NCI-H524 treated with DMSO at 0.1 percent for 48 hours (cell line): ENCODE measurements at places on chromosomes 1 and 21.

DNA sequence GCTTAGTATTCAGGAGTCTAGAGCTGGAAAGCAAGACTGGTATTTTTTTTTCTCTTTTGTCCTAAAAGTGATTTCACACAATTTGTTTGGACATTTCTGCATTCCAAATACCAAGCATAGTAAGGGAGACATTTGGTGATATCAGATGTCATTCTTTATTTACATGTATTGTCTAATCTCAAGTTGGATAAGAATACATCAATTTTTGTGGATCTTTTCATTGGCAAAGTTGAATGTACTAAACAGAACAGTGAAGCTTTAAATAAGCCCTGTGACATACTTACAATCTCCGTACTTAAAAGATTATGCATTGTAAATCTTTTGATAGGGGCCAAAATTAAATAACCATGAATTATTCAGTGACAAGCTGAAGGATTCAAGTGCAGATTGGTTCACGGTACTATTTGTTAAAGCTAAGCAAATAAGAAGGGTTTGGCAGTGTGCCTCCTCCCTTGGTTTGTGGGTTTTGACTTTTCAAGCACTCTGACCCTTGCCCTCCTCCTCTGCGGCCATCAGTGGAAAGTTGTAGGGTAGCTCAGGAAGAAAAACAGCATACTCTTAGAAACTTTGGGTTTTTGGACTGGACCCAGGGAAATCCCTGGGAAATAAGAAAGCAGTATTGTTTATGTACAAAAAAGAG lies 663.7 kb downstream of the ADGRL2 start:
- DNase-seq = no peak

DNA sequence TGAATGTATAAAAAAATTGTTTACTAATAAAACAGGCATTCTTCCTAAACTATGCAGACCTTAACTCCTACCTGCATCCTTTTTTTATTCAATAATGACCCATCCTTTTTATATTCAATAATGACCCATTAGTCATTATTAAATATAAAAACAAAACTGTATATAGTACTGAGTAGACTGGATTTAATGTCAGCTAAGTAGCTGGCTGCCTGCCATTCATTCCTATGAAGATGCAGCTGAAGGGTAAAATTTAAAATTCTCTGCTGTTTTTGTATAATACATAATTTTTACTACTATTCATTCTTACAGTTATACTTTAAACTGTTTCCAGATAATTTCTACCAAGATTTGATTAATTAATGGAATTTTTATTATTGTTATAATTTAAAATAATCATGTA lies 79.3 kb downstream of the DENND1B start:
- no peak for DNase-seq

DNA sequence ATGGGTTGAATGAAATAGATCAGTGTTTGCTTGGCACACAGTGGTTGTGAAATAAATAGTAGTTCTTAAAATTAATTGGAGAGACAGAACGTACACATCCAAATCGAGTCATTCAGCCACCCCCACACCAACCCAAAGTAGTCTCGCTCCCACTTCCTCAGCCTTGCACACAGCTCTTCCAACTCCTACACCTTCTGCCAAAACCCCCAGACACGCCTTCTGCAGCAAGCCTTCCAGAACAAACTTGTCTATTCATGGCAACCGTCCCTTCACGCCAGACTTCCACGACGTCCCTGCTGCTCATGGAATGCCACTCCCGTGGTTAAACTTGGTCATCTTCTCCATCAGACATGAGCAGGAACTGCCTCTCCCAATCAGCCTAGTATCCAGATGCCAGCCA lies 37.5 kb upstream of the RD3 start:
- DNase-seq = no peak

DNA sequence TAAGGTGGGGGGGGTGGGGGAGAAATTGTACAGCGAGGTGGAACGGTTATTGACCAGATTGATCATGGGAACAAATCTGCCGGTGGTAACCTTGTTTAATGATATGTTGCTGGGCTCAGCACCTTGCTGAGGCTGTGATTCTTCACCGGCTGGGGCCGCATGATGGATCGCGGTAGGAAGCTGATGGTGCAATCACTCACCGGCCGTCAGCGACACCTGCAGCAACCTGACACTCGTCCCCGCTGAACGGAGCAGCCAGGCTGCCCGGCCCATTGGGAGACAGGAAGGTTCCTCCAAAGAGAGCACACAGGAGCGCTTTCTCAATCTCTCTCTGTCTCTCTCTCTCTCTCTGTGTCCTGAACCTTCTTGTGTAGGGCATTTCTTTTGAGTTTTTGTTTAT lies 128.5 kb upstream of the RRP15 start:
- no peak for DNase-seq

GRCh38 chr1:175717610-175718540 lies 25.5 kb downstream of the TNR start:
- no peak for DNase-seq

DNA sequence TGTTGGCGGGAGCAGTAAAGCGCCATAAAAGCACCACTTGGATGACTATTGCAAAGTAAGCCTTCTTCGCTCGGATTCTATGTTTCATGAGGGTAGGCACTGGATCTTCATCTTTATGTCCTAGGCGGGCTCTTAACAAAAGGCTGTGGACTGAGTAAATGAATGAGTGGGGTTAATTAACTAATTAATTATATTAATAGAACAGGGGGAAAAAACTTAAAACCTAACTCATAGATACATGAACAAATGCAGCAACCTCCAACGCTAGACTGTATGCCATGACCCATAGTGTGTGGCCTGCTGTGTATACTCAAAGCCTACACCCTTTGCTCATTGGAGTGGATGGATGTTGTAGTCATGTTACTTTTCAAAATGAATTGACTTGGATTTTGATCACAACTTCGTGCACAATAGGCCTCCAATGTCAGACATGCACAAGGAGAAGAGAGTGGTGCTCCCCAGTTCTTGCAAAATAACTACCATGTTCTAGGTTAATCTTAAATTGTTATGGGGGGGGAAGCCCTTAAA lies 417 bp upstream of the GFI1 start:
- no peak for DNase-seq

GRCh38 chr1:45643978-45644377 lies 20.1 kb upstream of the CCDC17 start:
- no peak for DNase-seq

DNA sequence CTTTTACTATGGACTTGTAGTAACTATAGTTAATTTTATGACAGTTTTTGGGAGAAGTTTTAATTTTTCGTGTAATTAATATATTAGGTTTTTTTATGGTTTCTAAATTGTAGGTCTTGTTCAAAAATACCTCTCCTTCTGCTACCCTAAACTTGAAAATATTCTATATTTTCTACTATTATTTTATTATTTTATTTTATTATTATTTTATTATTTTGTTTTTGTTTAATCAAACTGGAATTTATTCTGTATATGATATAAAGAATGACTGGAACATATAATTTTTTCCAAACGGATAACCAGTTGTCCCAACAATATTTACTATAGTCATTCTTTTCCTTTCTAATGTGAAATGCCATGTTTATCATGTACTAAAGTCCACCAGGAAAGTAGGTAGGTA lies 17.1 kb upstream of the AGO4 start:
- DNase-seq = no peak

GRCh38 chr21:46393451-46393940 lies 65.2 kb upstream of the DIP2A start:
- no peak for DNase-seq

GRCh38 chr21:45361033-45361997 lies 43.6 kb upstream of the COL18A1 start:
- no peak for DNase-seq

- no peak for DNase-seq
Measured at GRCh38 chr21:40638466-40639251, 208.3 kb downstream of the DSCAM start.

- no peak for DNase-seq
Measured at GRCh38 chr21:33451634-33452071, 28.1 kb downstream of the TMEM50B start.

- DNase-seq = no peak
Measured at GRCh38 chr1:184118046-184118445, 66.5 kb downstream of the TSEN15 start.

DNA sequence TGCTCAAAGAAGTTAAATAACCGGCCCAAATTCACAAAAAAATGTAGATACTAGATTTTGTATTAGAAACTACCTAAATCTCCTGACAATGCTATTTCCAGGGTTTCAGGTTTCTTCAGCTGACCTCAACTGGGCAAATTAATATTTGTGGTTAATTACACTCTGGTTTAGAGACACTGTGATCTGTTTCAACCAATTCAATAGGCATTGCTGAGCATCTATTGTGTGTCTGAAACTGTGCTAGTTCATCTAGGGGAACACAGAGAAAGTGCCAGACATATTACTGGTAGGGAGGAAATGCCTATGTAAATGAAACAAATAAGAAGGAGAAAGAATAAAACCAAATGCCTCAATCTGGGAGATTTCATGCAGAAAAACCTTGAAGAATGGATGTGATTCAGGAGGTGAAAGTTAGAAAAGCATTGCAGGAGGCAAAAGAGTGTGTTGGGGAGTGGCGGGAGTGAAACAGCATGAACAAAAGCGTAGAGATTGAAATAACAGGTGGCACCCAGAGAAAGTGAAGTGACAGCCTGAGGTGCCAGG lies 51.3 kb upstream of the IVNS1ABP start:
- DNase-seq = no peak

GRCh38 chr1:213457186-213457585 lies 406.1 kb downstream of the RPS6KC1 start:
- no peak for DNase-seq

GRCh38 chr21:36916718-36917117 lies 49.8 kb downstream of the HLCS start:
- DNase-seq = no peak

DNA sequence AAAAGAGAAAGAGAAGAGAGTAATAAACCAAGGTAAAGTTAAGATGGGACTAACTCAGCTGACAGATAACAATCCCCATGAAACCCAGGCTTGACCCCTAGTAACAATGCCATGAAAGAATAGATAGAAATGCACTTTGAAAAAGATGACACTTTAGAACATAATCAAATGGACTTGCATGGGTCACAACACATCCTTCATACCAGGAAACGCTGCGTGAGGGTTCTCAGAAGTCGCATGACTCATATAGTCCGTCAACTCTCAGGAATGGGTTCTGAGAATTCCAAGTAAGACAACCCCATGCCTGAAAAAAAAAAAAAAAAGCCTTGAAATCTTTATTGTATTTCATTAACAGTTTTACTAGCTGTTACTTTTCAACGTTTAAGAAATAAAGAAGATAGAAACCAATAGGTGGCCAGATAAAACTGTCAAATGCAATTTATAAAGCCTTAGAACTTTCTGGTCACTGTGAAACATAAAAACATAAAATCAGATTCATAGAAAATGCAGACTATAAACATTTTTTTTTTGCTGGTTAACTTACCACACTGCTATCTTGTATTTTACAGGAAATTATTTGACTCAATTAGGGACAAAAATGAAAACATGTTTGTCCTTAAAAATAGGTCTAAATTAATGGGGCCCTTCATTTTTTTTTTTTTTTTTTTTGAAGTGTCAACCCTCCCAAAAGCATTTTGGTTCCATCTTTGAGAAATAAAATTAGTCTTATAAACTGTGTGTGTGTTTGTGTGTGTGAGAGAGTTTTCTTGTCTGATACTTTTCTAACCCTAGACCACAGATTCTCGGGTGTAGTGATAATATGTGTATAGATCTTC lies 202.1 kb downstream of the NCAM2 start:
- no peak for DNase-seq

DNA sequence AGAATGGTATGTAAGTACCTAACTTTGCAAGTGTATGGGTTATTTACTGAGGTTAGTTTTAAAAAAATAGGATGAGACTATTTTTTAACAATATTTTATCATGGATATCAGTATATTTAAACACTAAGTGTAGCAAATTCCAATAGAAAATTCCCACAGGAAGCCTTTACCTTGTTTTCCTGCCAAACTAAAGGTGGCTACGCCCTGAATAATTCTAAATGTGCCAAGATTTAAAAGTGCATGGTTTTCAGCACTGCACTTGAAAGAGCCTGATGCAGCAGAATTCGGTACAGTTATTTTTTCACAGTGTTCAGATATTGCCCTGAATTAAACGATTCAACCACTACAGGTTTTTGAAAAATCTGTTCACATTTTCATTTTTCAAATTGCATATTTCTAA lies 1622.8 kb upstream of the B3GALT2 start:
- no peak for DNase-seq

- peak; percentile 44 for DNase-seq
Measured at GRCh38 chr21:37463083-37463801, 96.7 kb downstream of the DYRK1A start.

GRCh38 chr1:57132993-57133622 lies 167.3 kb upstream of the C8B start:
- DNase-seq = no peak

GRCh38 chr1:116504308-116505156 lies 66.3 kb downstream of the CD58 start:
- no peak for DNase-seq

DNA sequence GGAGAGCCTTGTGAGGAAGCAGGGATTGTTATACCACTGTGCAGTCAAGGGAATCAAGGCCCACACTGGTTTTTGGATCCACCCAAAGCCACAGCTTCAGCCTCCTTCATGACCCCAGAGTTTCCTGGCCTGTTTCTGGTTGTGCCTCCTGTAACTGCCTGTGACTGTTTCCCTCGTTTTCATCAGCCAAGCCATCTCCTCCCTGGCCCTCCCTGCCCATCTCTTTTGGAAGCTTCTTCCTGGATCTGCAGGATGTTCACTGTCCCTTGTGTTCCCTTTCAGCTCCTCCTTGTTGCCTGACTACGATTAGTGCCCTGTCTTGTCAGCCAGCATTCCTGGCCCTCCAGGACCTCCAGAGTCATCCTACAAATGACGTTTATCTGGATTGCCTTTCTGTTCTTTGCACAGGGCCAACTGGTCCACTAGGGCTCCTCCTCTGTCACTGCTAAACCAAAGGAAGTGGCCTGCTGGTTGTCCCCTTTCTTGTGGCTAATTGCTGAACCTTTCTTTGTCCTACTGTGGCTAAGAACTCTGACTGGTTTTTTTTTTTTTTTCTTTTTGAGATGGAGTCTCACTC lies 17.9 kb downstream of the SFT2D2 start:
- DNase-seq = no peak

DNA sequence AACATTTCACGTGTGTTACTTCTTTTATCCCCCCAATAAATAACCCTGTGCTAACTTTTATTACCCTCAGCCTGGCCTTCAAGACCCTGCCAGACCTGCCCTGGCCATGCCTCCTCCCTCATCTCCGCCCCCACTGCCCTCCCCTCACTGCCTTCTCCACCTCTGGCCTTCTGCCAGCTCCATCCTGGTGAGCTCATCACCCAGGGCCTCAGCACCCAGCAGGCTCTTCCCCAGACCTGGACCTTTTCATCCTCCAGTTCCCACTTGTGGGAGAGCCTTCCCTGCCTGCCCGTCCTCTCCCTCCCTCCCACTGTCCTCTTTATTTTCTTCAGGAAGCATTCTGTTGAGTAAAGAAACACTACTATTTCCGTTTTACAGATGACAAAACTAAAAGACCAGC lies 72.0 kb downstream of the SLC66A1 start:
- DNase-seq = no peak

GRCh38 chr1:235923466-235924021 lies 56.8 kb upstream of the LYST start:
- no peak for DNase-seq
